ENCODE measurements at places on chromosomes 11 and 22.

GRCh38 chr11:78265326-78265725 lies 76.6 kb downstream of the USP35 start:
- no peak for DNase-seq

DNA sequence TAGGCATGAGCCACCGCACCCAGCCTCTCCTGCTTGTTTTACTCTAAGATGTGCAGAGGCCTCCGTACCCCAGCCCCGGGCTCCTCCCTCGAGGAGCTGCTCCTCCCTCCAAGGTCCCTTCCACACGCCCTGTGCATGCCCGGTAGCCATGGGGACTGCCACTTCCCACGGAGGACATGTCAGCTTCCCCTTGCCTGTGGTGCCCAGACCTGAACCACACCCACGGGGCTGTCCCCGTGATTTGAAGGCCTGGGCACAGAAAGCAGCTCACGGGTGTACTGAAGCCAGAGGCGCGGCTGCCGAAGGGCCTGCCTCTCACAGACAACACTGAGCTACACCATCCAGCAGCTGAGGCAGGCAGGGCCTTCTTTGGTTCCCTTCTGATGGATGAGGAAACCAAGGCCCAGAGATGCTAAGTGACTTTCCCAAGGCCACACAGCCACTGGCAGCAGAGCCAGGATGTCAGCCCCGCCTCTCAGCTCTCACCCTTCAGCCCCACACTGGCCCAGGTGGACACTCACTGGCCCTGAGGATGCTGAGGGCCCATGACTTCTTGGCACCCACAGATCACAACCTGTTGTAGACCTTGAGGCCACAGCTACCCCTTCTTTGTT lies 7.3 kb downstream of the INS start:
- DNase-seq = no peak

GRCh38 chr22:22400099-22400498 lies 108.4 kb downstream of the ZNF280B start:
- DNase-seq = no peak

GRCh38 chr22:19610518-19611253 lies 86.5 kb upstream of the CLDN5 start:
- peak; percentile 66 for DNase-seq

GRCh38 chr11:13216711-13217075 lies 60.9 kb upstream of the BMAL1 start:
- DNase-seq = no peak

DNA sequence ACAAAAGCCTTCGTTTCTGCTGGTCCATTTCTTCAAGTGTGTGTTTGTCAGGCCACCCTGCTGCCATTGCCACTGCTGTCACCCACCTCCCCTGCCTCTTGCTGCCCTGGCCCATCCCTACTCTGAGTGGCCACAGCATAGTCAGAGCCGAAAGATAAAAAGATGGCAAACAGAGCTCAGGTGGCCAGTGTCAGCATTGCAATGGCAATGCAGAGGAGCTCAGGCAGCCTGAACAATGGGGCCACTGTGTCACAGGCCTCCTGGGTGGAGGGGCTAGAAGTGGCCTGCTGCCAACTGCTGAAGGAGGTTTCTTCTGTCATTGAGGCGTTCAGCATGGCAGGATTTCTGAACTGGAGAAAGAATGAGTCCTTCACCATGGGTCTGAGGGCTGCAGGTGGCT lies 137.1 kb downstream of the CSNK2A3 start:
- no peak for DNase-seq

DNA sequence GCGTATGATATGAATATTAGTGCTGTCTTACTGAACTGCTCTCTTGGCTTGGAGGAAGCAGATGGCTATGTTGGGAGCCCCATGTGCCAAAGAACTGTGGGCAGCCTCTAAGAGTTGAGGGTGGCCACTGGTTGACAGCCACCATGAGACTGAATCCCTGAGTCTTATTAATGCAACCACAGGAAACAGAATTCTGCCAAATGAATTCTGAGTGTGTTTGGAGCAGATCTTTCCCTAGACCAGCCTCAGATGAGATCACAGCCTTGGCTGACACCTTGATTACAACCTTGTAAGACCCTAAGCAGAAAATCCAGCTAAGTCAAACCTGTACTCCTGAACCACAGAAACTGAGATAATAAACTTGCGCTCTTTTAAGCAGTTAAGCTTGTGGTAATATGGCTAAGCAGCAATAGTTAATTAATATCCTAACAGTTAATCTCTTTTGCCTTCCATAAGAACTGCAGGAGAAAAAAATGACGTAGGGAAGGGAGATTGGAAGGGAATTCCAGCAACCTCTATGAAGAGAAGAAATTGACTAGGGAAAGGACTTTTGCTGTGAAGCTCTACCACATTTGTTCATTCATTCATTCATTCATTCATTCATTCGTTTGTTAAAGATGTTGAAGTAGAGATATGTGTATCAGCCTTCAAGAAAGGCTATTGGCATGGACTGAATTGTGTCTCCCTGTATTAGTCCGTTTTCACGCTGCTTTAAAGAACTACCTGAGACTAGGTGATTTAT lies 26.8 kb downstream of the ADM start:
- no peak for DNase-seq
